Activated CD8-positive, alpha-beta memory T cell treated with anti-CD3 and anti-CD28 coated beads for 4 hours (primary cell): ENCODE measurements at places on chromosomes 7 and 10.

DNA sequence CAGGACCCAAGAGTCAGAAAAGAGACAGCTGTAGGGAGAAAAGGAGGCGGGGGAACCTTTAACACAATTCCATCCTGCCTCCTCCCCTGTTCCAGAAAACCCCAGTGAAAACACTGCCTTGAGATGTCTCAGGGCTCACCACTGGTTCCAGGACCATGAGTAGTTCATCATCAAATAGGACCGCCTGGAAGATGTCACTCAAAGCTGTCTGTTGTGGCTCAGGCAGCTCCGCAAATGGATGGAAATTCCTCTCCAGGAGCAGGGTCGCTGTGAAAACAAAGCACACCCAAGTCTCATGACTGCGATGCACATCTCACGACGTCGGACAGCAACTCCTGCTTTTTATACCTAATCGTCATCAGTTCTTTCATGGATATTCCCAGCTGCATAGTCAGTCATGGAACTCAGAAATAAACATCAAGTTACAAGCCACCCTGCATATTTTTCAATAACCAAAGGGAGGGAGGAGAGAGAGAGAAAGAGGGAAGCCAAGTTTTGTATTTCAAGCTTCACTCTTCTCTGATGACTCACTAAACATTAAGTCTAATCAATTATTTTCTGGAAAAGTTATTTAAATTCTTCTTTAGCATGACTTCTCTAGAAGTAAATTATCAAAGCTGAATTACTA is 49.2 kb downstream of the GSDME start:
- DNase-seq, result no peak

DNA sequence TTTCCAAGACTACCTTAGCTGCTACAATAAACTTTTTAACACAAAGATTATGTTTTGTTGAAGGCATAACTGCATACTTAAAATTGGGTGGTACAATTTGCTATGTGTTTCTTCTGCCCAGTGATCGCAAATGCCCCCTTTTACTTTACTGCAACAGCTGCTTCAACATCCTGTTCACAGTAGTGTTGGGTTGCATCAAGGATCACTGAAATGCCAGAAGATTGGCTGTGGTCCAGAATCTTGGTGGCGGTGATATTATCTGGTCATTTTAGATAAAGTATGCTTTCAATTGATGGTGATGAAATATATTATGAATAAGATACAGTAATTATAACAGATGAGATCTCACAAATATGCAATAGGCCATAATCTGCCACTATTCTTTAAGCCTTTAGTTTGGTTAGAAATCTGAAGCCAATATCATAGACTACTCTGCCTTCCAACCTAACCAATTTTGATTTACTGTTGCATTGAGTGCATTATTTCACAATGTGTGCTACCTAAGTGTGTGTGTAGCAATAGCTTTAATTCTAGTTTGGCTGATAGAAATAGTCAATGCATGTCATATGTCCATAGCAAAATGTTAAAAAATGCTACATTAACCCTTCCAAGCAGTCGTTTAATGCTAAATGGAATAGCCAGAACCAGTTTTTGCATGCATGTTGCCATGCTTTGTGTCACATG is 29.8 kb upstream of the ING3 start:
- no peak for DNase-seq

DNA sequence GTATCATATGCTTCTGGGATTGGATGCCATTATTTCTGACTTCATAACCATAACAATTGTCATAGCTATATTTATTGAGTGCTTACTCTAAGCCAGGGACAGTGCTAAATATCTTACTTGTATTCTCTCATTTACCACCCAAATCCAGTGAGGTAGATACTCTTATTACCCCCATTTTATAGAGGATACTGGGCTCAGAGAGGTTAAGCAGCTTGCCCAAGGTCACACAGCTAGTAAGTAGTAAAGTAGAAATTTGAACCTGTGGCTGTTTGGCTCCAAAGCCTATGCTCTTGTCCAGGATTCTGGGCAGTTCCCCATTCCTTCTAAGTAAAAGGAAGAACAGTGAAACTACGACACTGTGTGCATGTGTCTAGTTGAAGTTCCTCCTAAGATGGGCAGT is 56.5 kb downstream of the COL13A1 start:
- DNase-seq, result no peak

DNA sequence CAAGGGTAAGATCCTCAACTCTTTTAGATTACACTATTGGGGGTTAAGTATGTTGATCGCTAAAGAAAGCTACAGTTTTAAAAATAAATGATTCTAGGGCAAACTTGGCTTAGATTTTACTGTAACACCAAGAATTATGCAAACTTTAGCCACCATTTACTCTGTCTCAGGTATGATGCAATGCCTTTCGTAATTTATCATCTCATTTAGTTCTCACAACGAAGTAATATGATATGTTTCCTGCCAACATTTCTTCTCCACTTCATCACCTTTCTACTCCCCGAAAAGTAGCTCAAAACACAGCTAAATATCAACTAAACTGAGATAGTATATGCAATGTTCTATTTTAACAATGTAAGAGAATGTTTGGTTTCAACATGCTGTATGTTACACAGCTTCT is 21.1 kb downstream of the FAM133B start:
- DNase-seq, result no peak

DNA sequence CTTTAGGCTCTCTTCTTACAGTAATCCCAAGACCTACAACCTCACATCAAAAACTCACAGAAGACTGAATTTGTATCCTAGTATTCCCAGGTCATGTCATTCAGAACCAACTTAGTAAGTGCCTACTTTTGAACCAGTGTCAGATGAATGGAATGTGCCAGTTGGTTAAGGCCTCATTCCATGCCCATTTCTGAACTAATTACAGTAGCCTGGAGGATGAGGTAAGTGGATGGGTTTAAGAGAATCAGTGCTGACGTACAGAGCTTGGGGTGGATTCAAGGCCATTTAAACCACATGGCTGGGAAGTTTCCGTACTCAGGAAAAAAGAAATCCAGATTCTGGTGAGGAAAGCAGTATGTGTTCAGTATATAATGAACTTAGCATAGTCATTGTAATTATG is 21.9 kb upstream of the FOXP2 start:
- DNase-seq, result no peak

- peak; percentile 40 for DNase-seq
These were observed 134.3 kb downstream of the GRK5 start for GRCh38 chr10:119341459-119342301.

GRCh38 chr7:143463556-143463955 is 14.1 kb upstream of the TAS2R41 start:
- DNase-seq, result no peak

DNA sequence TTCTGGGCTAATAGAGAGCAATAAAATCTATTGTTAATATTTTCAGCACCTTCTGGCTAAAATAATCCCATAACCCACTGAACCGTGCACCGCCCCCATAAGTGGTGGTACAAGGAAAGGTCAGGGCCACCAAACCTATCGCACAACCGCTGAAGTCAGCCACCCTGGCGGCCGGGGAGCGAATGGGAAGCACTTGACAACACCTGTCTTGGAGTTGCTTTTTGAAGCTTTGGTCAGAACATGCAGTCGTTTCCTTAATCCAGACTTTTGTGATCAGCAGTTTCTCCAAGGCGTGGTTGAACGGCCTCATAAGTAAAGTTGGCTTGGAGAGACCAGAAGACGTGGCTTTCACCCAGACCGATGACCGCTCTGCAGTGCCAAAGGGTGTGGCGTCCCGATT is 97.4 kb downstream of the DNAJB6 start:
- DNase-seq, result no peak
